ENCODE measurements at places on chromosomes 16 and 17.

DNA sequence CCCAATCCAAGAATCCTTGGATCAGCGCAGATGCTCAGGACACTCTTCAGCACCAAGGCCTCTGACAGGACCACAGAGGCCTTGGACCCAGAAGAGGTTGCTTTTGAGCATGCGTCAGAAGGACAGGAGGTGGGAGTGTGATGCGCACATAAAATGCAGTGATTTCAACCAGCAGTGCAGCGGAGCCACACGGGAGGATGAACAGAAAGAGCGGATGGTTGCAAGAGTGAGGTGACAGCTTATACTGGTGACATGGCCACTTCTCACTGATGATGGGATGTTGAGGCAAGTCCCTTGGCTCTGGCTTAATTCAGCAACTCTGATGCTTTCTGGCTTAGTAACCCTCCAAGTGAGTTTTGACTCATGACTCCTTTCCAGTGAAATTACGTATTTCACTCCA is 25.2 kb upstream of the ERN1 start:
- DNase-seq = no peak

GRCh38 chr17:14902297-14902696 is 362.8 kb downstream of the PMP22 start:
- no peak for DNase-seq

GRCh38 chr17:19410875-19411620 is at the start of gene RNF112:
RNF112 (plus strand) TSS chr17:19411232; CDS start chr17:19411409, 177 bp downstream.
- no peak for DNase-seq

- peak; percentile 21 for DNase-seq
These were observed 993 bp downstream of the ERN1 start for GRCh38 chr17:64128787-64129514.

GRCh38 chr16:68746951-68747350 is 9.9 kb downstream of the CDH1 start:
- DNase-seq = no peak

DNA sequence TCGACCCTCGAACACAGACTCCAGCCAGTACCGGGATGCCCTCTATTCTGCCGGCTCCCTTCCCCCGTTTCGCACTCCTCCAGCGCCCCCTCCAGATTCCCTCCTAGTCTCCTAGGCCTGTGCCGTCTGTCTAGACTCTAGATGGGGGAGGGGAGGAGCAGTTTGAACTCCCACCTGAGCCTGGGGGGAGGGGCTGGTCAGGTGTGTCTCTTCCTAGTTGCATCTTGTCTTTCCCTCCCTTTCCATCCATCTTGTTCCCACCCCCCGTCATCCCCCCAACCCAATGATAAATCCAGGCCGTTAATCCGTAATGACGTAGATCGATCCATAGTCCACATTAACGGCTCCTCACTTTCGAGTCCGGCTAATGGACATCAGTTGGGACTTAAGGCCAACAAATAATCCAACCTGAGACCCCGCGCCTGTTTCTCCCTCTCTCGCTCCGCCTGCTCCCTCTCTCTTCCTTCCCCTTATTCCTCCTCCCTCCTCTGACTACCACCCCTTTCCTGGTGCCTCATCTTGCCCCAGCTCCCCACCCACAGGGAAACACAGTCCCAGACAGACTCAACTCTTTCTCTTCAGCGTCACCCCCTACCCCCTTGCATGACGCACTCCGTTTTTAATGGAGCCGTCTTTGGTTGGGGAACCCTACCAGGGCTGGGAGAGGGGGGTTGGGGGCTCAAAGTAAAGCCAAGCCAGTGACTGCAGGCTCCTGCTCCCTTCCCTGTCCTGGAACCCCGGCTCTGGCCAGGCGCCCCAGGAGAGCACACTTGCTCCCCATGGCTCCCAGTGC is 3.4 kb upstream of the HOXB5 start:
- no peak for DNase-seq

DNA sequence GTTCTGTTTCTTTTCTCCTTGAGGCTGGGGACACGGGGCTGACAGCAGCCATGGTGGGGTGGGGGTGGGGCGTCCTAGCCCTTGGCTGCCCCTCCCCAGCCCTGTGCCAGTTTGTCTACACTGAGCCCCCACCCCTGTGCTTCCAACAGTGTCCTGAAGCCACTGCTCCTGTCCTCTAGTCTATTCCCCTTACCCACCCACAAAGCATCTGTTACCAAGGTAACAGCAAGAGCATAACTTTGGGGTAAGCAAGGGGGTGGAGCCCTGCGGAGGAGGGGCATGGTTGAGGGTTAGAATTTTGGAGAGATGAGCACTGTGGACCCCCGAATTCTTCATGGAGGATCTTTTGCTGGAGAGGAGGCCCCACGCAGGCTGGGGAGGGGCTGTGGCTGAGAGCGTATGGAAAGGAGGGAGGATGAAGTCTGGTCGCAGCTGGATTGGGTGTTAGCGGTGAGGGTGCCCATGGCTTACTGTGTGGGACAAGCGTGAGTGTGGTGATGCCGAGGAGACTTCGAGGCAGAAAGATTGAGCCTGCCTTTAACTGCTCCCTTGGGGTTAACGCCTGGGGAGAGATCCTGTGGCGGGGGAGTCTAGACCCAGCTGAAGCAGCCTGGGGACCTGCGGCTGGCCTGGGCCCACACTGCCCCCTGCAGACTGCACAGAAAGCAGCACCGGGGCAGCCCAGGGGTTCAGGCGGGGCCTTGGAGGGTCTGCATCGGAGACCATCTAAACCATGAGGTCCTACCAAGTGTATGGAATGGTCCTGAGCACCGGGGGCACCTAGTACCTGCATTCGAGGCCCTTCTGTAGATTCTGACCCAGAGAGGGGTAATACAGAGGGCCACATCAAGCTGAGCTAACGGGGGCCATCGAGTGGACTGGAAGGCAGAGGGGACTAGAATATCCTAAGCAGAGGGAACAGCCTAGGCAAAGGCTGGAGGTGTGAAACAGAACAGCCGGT is 6.1 kb upstream of the STAC2 start:
- no peak for DNase-seq

- DNase-seq = no peak
These were observed 901 bp upstream of the HEATR6 start for GRCh38 chr17:60079401-60080243.

- DNase-seq = no peak
These were observed 99.5 kb downstream of the CHD9NB start for GRCh38 chr16:52953215-52953614.

DNA sequence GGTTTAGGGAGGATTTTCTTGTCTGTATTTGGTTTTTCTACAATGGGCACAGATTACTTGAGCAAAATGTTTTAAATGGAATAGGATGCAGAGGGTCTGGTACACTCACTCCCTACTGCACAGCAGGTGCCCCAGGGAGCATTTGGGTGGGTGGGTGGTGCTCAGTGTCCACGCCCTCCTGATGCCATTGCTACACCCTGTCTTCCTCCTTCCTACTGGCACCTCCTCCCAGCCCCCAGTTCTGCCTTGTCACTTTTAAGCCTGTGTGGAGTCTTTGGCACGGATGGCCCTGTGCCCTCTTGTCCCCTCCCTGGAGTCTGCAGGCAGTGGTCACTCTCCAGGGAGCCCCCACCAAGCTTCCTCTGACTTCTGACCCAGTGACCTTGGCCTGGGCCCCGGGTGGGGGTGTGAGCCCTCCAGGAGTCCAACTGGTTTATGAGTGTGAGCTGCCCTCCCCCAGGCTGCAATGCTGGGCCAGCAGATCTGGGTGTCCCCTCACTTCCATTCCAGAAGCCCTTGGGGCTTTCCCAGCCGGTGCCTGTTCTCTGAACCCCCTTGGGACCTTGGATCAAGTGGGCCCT is 15.5 kb downstream of the LLGL2 start:
- DNase-seq = no peak

GRCh38 chr17:811051-811784 is 29.1 kb downstream of the MRM3 start:
- no peak for DNase-seq

DNA sequence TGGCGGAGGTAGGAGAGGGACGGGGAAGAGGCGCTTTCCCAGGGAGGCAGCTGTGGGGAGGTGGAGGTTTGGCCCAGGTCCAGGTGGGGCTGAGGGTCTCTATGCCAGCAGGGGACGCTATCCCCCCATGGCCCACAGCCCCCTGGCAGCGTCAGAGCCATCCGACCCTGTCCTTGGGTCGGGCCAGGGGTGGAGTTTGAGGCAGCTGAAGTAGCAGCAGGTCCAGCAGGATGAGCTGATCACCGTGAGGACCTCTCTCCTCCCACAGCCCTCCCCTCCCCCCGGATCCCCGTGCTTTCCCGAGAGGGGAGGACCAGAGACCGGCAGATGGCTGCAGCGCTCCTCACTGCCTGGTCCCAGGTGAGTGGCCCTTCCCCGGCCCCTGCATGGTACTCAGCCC is 3.2 kb downstream of the ZNF205 start:
- no peak for DNase-seq

DNA sequence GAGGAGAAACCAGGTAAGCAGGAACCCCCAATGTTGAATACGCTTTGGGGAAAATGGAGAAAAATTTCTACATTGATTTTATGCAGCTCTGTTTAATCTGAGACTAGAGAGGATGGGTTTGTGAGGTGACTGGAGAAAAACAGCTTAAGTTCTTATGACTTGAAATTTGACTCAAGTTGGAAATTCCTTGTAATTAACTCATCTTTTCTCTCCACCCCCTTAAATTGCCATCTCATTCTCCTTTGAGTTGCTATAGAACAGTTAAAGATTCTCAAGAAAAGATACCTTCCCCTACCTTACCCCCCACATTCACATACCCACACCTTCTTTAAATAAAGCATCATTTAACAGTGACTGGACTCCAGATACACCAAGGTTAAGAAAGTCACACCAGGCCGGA is 24.2 kb downstream of the ZNRF1 start:
- DNase-seq = no peak

- no peak for DNase-seq
These were observed 42.6 kb downstream of the SPAG9 start for GRCh38 chr17:51078009-51078592.

- no peak for DNase-seq
These were observed 323.0 kb upstream of the TBX2 start for GRCh38 chr17:61076621-61077031.

DNA sequence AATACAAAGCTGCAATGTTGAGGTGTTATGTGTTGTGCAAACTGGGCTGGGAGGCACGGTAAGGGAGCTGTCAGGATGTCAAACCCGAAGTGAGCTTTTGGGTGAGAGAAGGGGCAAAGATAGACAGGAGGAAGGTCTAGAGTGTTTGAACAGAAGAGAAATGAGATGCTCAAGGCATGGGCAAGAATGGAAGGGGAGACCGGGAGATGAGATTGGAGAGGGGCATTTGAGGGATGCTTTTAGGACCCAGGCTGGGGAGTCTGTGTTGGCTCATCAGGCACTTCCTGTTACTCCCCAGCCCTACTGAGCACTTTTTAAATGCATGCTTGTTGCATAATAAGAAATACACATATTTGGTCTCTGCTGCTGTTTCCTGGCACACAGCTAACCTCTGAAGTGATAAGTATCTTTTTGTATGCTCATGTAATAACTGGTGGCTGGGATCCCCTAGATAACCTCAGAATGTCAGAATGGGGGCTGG is 13.7 kb downstream of the UNC45B start:
- no peak for DNase-seq
